ENCODE measurements at places on chromosomes 3 and 15.

- no peak for DNase-seq
Observed at GRCh38 chr3:185153171-185153771, 411 bp upstream of the C3orf70 start.

DNA sequence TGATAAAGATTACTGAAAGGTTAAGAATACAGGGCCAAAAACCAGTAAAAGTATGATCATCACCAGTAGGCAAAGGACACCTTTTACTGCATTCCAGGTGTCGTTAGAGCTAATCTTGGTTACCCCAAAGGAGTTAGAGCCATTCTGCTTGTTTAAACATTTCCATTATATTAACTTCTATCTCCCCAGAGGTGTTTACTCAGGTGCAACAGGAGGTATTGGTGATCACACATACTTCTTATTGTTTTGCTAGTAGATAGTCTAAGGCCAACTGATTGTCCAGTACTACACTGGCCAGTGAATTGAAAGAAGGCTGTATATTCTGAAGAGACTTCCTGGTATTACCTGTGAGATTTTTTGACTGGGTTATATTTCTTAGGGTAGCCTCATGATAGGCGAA, 22.8 kb downstream of the MKRN3 start:
- no peak for DNase-seq

- DNase-seq = peak; percentile 14
Observed at GRCh38 chr3:21484057-21484827, 266.8 kb downstream of the ZNF385D start.

- no peak for DNase-seq
Observed at GRCh38 chr3:23591374-23591773, 214.4 kb upstream of the UBE2E1 start.

All from H54 (cell line).